ENCODE measurements at places on chromosomes 2 and 18.

DNA sequence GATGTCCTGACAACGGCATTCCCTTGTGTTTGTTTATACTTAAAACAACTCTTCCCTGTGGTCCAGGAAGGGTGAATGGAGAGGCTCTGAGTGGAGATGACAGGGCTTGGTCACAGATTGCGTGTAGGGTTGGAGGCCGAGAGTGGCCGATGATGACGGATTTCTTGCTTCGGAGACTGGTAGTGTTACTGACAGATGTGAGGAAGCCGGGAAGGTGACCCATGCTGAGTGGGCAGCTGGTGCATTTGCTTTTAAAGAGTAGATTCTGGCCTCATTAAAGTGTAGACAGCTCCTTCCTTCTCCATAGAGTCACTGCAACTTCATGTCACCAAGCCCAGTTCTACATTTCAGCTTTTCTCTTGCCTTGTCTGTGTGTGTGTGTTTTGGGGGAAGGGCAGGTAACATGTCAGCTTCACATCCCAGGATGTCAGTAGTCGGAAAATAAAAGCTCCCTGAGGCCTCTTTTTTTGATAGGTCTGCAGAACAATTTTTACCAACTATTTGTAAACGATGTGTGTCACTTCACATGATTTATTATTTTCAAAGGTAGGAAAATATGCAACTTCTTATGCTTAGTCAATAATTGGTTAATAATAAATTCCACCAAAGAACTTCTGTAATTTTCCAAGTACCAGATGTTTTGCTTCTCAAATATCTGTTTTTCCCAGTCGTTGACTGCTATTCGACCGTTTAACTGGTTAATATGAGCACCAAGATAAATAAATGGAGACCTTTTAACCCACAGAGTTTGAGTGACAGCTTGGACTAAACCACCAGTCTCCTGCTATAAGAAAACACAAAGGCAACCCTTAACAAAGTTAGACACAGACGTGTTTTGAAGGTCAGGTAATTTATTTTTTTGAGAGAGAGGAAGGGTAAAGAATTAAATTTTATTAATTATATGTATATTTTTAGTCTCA lies 436.9 kb downstream of the SLC4A3 start:
- DNase-seq, result peak; percentile 80

GRCh38 chr2:105455488-105456003 lies 56.7 kb upstream of the FHL2 start:
- DNase-seq, result no peak

GRCh38 chr2:979069-979928 lies 28.6 kb downstream of the SNTG2 start:
- DNase-seq, result no peak

- no peak for DNase-seq
These were observed 18.2 kb upstream of the GPR55 start for GRCh38 chr2:230942920-230943896.

GRCh38 chr18:12599966-12600365 lies 57.9 kb downstream of the SPIRE1 start:
- no peak for DNase-seq

DNA sequence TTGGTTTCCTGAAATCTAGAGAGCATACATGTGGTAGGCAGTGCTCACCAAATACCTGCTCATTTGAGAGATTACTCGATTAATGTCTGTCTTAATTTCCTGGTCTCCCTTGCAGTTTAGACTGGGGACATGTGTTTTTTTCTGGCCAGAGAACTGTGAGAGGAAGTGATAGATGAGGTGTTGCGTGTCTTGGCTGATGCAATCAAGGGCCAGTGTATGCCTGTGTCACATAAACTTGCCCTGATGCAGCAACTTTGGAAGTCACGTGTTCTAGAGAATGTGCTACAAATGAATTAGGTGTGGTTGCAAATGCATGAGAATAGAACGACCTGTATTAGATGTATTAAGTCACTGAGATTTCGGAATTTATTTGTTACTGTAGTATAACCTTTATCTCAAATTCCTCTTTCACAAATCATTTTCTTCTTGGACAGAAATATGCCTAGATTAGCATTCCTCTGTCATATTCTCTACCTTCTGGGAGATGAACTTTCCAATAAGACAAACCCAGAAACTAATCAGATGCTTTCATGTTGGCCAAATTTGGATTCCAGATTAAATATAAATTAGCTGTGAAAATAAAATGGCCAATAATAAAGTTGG lies 9.9 kb upstream of the IL1A start:
- DNase-seq, result no peak

DNA sequence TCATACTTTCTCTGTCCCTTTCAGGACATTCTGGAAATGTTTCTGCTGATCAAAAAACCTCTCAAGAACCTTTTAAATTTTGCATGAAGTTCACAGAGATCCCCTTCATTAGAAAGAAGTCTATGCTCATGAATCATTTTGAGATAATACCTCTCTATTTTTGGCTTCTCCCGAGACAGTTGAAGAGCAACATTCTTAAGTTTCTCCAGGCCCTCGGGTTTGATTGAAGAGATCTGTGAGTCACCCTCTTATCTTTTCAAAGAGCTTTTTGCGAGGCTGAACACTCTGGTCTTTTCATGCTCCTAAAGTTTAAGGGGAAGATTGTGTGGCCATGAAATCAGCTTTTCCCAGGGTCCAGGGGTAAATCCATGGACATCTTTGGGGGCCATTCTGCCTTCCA lies 354.2 kb downstream of the FBXO15 start:
- no peak for DNase-seq

GRCh38 chr2:95043300-95044093 lies 18.0 kb downstream of the MAL start:
- DNase-seq, result no peak

GRCh38 chr2:38228753-38229152 lies 148.3 kb downstream of the ATL2 start:
- DNase-seq, result no peak

DNA sequence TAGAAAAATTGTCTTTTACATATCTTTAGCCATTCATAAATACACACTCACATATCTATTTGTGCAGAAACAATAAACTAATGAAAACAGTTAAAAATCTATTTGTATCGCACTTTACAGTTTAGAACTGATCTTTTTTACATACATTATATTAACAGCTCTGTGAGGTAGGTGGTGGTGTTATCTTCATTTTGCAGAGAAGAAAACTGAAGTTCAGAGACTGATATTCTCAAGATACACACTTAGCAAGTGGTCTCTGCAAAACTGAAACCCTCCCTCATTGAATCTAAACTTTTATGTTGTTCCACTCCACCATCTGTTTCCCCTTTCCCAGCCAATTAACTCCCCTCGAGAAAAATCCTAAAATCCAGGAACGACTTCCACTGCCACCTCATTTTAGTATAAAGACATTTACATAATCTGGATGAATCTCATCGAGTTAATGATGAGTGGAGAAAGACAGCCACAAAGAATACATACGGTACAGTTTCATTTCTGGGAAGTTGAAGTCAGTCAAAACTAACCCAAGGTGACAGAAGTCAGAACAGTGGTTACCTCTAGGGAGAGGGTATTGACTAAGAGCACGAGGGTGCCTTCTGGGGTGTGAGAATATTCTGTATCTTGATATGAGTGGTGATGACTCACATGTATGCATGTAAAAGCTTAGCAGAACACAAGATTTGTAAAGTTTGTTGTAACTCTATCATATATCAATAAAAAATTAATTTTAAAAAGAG lies 524.2 kb upstream of the TCF4 start:
- DNase-seq, result peak; percentile 48

GRCh38 chr2:78979380-78980151 lies 45.9 kb upstream of the REG3G start:
- peak; percentile 93 for DNase-seq

DNA sequence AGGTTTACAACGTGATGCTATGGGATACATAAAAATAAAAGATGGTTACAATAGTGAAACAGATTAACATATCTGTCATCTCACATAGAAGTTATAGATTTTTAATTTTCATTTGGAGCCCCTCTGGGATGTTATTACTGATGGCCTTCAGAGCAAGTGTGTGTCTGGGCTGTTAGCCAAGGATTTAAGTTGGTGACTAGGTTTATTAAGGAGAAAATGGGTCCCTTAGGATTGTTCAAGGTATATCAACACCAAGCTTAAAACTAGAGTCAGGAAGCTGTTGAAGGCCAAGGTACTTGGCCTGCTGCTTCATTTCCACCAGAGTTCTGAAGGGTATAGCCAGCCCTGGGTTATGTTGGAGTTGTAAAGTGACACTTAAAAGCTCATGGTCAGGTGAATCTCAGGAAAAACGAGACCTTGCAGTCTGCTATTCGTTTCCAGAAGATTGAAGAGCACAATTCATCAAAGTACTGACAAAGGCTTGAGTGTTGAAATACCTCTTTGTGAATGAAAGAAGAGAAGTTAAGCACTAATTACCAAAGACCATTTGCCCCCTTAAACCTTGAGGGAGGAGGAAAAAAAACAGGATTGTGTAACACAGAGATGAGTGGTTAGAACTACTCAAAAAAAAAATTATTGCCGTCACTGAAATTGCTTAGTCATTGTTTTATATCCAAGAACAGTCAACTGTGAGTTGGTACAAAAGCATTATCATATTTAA lies 48.4 kb downstream of the MAP2 start:
- no peak for DNase-seq

DNA sequence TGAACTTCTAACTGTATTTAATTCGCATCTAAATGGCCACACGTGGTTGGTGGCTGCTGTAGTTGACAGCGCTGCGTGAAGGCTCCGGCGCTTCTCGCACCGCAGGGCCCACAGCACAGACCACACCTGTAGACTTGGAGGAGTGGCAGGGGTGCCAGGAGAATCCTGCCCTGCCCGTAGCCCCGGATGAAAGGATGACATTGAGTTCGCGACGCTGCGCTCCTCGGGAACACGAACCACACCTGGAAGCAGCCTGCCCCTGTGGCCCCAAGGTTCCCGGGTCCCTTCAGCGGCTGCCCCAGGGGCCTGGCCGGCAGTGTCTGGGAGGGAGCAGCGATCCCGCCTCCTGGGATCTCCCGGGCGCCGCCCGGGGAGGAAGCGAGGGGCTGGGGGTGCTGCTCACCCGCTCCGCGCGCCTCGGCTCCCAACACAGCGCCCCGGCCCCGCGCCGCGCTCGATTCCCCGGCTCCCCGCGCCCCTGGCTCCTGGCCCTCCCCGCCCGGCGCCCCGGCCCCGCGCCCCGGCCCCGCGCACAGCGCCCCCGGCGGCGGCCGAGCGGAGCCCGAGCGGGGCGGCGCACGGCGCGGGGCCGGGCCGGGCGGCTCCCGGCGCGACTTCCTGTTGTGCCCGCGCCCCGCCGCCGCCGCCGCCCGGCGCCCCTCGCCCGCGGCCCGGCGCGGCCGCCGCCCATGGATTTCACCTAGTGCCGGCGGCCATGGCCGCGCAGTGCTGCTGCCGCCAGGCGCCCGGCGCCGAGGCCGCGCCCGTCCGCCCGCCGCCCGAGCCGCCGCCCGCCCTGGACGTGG lies at the start of gene RNPEPL1:
TSS of gene RNPEPL1 (plus strand) at position 613 of the 806 bp plus-strand sequence. CDS start at position 716, 103 bp downstream.
- peak; percentile 65 for DNase-seq

DNA sequence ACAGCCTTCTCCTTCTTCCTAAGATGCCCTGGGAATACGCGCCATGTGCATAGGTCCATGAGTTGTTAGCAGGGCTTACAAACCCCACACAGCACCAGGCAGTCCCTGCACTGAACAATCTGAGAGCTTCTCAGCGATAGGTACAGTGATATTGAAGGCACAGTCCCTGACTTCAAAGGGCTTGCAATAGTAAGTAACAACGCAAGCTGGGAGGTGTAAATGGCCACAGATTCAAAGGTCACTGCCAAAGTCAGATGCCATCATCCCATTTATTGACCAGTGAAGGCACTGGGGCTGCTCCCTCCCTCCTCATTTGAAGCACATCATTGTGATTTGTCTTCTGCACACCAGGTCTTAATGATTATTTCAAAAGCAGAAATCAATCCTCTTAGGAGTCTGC lies 541 bp upstream of the SCYGR3 start:
- DNase-seq, result no peak

- DNase-seq, result no peak
These were observed 112.1 kb downstream of the KLHL29 start for GRCh38 chr2:23497063-23497462.

GRCh38 chr2:54641988-54642387 lies 81.5 kb upstream of the EML6 start:
- DNase-seq, result no peak

GRCh38 chr18:48574667-48575300 lies 36.0 kb downstream of the CTIF start:
- DNase-seq, result no peak

DNA sequence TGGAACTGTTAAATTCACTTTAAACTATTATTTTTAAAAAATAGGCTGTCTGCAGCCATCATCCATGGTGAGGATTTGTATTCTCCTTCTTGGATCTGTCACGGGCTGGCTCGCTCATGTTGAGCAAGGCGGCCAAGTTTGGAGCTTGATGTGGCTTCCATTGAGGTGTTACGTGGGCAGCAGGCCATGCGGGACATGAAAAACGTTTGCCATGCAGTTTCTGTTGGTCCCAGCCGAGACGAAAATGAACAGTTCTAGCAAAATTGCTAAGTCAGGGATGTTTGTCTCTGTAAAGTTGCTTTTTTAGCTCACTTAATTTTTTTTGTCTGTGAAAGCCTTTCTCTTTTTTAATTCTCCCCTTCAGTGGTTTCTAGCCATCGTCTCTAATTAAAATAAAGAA lies 70.2 kb upstream of the MGAT5 start:
- no peak for DNase-seq

DNA sequence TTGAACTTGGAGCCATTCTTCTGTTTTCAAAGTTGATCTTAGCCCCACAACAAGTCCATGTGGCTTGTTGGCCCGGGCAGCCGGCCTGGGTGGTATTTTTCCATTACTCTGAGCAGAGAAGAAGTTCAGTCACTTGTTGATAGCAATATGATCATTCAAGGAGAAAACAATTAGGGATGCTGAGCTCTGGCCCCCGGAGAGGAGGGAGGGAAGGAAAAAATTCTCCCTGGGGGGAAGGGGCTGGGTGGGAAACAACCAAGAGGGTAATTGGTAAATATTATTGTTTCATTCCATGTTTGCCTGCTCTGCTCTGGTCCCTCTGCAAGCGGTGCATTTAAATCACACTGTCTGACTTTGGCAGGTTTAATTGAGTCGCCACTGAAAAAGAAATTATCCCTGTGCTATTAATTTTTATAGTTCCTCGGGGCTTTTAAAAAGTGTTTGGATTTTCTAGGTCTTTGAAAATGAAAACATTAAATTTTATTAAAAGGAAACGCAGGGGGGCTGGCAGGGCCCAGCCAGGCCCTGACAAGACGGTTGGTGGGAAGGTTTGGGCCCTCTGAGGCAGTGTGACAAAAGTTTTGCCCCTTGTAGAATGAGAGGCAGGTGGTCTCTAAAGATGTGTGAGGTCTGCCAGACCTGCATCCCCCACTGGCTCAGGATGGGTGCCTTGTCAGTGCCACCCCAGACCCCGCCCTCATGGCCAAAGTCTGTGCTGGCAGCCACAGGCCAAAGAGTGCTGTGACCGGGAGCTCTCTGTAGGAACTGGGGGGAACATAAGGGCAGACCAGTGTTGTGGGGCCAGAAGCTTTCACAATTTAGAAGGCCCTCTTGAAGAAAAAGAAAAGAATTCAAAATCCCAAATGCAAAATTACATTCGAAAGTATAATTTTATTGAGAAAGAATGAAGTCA lies 52.5 kb upstream of the SLC14A2 start:
- DNase-seq, result peak; percentile 21

Data from eye (tissue), 1 donor.